ENCODE measurements at places on chromosomes 12 and 14. TPM values are rescaled to one million over a fixed set of nuclear protein-coding genes. Genes with fewer than 3 reads are reported as not detected.

- no peak for DNase-seq
Observed at GRCh38 chr14:83419420-83419819, 1885.8 kb upstream of the SEL1L start.

DNA sequence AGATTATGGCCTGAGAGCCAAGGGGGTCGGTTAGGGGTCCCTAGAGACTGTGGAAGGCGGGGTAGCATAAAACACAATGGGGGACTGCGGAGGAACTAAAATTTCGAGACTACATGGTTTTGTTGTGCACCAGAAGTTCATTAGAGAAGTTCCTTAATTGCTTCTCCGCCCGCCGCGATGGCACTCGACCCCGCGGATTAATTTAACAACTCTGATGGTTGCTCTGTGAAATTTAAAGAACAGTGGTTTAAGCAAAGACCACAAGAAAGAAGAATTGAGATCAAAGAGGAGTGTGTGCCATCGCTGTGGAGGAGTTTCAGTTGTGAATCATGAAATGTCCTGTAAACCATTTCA lies 1.4 kb upstream of the CCDC88C start:
- no peak for DNase-seq

Gene ACOT2
- total RNA-seq = 13.8 TPM

GRCh38 chr12:97685360-97685759 lies 222.8 kb downstream of the RMST start:
- no peak for DNase-seq

GRCh38 chr12:39763890-39764169 lies 144.2 kb upstream of the ABCD2 start:
- DNase-seq = no peak

DNA sequence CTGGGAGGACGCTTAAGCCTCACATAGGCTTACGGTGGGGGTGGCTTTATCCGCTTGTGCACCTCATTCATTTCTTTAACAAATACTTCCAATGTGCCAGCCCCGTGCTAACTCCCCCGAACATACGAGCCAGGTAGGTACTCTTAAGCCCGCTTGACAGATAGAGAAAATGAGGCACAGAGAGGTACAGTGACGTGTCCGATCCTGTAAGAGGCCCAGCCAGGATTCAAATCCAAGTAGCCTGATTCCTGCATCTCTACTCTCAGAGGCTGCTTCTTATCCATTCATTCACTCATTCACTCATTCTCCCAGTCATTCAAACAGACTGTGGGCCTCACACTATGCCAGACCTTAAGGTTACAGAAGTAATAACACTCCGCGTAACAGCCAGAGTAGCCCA lies 477 bp downstream of the OAS3 start:
- DNase-seq = no peak

GRCh38 chr12:117599849-117600248 lies 238.4 kb upstream of the NOS1 start:
- DNase-seq = no peak

Gene MYL2
- not detected for total RNA-seq

DNA sequence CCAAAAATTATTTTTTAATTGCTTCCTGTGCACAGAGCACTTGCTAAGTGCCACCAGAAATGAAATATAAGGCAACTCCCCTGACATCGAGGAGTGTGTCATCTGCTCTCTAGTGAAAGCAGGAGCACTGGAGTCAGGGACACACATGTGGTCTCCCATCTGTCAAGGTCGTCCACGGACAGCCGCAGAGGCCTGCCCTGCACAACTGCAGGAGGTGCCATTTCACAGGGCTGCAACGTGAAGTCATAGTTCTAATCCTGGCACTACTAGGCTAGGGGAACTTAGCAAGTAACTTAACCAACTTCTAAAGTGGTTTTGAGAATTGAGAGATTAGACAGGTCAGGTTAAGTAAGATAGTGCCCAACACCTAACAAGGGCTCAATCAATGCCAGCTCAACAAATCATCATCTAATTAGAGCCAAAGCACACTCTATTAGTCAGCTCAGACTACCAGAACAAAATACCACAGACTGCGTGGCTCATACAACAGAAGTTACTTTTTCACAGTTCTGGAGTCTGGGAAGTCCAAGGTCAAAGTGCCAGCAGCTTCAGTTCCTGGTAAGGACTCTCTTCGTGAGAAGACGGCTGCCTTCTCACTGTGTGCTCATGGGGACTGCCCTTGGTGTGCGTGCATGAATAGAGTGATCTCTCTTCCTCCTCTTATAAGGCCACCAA lies 30.7 kb downstream of the FOXN3 start:
- no peak for DNase-seq

GRCh38 chr14:103448097-103448496 lies 62.9 kb downstream of the MARK3 start:
- no peak for DNase-seq

- no peak for DNase-seq
Observed at GRCh38 chr12:69073035-69073434, 140.1 kb upstream of the CPM start.

Gene KLRB1
- total RNA-seq = not detected
